ENCODE measurements at places on chromosomes 12 and 14.

DNA sequence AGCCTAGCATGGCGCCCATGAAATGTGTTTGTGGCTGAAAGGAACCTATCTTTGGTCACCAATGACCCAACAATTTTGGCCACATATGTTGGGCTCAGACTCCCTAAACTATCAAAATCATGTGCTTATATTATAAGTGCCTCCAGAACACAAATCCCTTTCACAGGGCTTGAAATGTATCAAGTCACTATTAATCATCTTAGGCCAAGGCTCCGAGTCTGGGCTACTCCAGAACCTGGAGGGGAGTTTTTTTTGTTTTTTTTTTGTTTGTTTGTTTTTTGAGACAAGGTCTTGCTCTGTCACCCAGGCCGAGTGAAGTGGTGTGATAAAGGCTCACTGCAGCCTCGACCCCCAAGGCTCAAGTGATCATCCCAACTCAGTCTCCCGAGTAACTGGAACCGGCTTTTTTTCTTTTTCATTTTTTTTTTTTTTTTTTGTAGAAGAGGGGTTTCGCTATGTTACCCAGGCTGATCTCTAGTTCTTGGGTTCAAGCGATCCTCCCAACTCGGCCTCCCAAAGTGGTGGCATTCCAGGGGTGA, 989 bp upstream of the DRAM1 start:
- no peak for DNase-seq

GRCh38 chr14:69620211-69620611, 8.8 kb downstream of the SUSD6 start:
- DNase-seq, result no peak

DNA sequence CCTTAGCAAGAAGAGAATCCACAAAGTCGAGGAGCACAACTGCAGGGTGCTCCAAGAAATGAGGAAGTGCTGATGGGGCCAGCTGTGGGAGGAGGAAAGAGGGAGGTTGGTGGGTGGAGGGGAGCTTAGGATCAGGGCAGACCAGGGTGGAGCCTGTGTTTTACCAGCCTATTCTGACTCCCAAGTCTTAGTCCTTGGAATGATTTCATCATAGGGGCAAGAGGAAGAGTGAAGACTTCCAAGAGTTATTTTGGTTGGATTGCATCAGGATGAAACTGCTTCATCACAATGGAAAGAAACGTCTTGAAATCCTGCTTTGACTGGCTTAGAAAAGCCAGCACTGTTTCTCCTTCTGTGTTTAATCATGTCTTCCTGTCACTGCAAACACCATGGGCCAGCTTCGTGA, 194.0 kb downstream of the DPF3 start:
- DNase-seq, result no peak

GRCh38 chr12:98057701-98058100, 457.7 kb upstream of the TMPO start:
- DNase-seq, result no peak

GRCh38 chr12:6278439-6279255, 31.8 kb upstream of the PLEKHG6 start:
- no peak for DNase-seq

- no peak for DNase-seq
These were observed 43.7 kb downstream of the HELB start for GRCh38 chr12:66345956-66346355.

DNA sequence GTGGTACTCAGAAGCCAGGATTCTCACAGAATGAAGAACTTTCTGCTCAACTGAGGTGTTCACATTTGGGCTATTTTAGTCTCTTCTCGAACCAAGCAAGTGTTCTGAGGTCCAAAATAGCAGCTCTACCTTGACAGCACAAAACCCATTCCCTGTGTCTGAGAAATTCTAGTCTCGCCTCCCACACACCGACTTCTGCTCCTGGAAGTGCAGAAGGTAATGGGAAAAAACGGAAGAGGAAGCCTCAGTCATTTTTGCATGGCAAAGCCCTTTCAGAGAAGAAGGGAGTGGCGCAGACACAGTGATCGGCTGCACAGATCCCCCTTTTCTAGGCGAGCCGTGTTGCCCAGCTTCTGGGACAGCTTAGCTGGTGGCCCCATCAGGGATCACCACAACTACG, 31.2 kb upstream of the VPS33A start:
- no peak for DNase-seq

GRCh38 chr12:75815756-75816155, 215.8 kb downstream of the PHLDA1 start:
- DNase-seq, result no peak

DNA sequence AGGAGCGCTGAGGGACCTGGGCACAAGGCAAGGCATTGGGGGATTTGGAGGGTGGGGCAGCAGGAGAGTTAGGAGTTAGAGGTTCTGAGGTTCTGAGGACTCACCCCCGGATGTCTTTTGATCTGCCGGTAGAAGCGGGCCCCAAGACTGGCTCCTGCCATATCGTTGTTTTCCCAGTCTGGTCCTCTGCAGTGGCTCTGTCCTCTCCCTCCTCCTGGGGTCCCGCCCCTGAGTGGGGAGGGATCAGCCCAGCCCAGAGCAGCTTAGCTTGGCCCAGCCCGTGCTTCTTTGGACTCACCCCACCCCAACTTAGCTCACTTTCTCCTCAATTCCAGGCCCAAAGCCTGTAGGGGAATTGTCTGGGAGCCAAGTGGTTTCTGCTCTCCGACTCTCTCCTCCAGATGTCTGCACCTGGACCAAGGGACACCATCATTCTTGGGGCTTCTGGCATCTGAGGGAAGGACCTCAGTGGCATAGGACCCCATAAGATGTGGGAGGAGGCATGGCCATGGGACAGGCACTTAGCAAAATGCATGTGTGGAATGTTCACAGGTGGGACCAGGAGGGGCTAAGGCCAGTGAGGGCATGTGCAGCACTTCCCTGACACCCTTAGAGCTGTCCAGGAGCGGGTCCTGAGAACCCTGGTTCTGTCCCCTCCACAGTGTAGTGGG, 7.5 kb downstream of the SHMT2 start:
- no peak for DNase-seq

DNA sequence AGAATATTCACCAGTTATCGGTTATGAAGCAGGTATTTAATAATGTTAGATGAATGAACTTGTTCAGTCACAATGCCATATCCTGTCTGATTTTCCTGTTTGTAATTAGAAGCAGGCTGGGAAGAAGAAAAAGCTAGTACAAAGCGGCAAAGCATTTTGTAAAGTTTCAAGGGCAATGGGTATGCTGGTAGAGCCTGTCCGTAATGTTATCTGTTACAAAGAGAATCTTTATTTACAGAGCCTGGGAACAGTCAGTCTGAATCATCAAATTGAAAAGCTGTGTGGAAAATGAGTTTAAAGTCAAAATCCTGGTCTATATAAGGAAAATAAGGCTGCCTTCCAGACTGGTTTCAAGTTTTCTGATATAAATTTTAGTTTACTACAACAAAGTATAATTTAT, 40.5 kb downstream of the PARP11 start:
- DNase-seq, result no peak

- no peak for DNase-seq
These were observed 114.2 kb downstream of the STXBP6 start for GRCh38 chr14:24935796-24936195.

DNA sequence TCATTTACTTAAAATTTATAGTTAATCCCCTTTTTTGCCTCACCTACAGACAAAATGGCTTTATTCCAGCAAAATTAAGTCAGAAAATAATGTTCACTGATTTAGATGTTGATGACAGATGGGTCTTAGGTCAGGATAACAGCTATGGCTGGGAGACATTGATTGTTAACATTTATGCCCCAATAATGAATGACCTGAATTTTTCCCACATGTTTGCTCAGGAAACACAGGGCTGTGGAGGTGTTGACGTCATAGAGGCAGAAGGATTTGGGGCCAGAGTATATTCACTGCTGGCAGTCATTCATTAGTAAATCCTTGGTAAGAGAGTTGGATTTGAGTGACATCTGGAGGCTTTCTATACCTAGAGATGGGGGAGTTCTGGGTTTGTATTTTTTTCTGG, 121.3 kb downstream of the PDE3A start:
- DNase-seq, result no peak

DNA sequence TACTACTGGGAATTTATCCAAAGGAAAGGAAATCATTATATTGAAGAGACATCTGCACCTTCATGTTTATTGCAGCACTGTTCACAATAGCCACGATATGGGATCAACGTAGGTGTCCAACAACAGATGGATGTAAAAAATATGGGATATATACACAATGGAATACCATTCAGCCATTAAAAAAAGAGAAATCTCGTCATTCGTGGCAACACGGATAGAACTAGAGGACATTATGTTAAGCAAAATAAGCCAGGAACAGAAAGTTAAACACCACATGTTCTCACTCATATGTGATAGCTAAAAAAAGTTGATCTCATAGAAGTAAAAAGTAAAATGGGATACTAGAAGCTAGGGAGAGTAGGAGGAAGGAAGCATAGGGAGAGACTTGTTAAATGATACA, 82.9 kb upstream of the CLMN start:
- DNase-seq, result no peak

- no peak for DNase-seq
These were observed 108.0 kb upstream of the MDM1 start for GRCh38 chr12:68440068-68440581.

DNA sequence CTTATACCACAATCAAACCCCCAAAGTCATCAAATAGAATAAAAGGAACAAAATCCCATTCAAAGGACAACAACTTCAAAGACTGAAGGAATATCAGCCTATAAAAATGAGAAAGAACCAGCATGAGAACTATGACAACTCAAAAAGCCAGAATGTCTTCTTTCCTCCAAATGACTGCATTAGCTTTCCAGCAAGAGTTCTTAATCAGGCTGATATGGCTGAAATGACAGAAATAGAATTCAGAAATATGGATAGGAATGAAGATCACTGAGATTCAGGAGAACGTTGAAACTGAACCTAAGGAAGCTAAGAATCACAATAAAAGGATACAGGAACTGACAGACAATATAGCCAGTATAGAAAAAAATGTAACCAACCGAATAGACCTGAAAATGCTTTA, 109.5 kb downstream of the SINHCAF start:
- no peak for DNase-seq

- DNase-seq, result no peak
These were observed 9.4 kb downstream of the PARP11 start for GRCh38 chr12:3863756-3864155.

- DNase-seq, result no peak
These were observed 75.5 kb downstream of the GALNT9 start for GRCh38 chr12:132253698-132254480.

GRCh38 chr14:33454707-33455106, 496.2 kb downstream of the EGLN3 start:
- no peak for DNase-seq

DNA sequence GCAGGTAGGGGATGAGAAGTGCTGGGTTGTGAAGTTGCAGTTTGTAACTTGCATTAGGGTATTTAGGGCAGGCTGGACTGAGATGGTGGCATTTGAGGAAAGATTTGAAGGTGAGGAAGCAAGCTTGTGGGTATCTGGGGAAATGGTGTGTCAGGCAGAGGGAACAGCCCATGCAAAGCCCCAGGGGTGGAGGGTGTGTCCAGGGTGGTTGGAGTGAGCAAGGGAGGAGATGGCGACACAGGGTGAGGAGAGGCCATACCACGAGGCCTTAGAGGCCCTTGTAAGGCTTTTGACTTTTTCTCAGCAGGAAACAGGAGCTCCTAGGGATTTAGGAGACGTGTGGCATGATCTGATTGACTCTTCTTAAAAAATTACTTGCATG, 136.9 kb downstream of the NUAK1 start:
- DNase-seq, result no peak

GRCh38 chr12:3200814-3201233, 123.6 kb downstream of the TSPAN9 start:
- DNase-seq, result no peak

- DNase-seq, result no peak
These were observed 4.6 kb upstream of the SLC8B1 start for GRCh38 chr12:113339540-113339939.

DNA sequence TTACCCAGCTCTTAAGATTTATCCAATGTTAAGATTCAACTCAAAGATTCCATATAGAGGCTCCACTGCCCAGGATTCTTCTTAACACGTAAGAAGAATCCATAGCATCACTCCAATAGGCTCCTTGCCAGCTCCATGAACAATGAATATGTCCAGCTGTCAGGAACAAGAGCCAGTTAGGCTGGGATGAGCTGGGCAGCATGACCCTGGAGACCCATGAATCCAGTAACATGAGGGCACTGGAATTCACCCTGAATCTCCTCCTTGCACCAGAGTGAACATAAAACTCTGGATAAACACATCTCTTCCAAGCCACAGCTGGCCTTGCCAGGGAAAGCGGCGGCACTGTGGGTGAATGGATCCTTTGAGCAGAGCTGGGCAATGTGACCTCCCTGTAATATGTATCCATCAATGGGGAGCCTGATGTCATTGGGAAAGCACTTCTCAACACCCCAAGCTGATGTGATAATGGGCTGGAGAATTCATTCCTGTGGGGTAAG, 24.4 kb upstream of the TC2N start:
- DNase-seq, result no peak

DNA sequence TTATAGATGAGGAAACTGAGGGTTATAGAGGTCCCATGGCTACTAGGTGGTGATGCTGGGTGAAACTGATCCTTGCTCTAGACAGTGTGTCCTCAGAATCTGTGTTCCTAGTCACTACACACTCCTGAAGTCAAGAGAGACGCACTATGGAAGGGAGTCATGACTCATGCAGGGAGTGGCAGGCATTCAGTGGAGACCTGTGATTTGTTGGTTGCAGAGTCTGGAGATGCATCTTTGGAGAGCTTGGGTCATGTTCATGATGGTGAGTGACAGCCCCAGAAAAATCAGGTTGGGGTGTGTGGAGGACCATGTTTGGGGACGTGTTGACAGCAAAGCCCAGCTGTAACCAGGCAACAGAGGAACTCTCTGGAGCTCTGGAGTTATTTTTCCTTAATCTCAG, 38.0 kb upstream of the FBXO21 start:
- DNase-seq, result no peak

GRCh38 chr14:73333031-73333430, 95.7 kb downstream of the PAPLN start:
- DNase-seq, result no peak

GRCh38 chr12:122366685-122367475, 55.6 kb downstream of the CLIP1 start:
- DNase-seq, result peak; percentile 74

GRCh38 chr14:36085861-36086260, 90.7 kb downstream of the PTCSC3 start:
- no peak for DNase-seq
